ENCODE measurements at places on chromosomes 2 and 18. TPM values are rescaled to one million over a fixed set of nuclear protein-coding genes. Genes with fewer than 3 reads are reported as not detected.
A peak's percentile ranks its signal among the peaks of the same experiment; 100 is the strongest.

DNA sequence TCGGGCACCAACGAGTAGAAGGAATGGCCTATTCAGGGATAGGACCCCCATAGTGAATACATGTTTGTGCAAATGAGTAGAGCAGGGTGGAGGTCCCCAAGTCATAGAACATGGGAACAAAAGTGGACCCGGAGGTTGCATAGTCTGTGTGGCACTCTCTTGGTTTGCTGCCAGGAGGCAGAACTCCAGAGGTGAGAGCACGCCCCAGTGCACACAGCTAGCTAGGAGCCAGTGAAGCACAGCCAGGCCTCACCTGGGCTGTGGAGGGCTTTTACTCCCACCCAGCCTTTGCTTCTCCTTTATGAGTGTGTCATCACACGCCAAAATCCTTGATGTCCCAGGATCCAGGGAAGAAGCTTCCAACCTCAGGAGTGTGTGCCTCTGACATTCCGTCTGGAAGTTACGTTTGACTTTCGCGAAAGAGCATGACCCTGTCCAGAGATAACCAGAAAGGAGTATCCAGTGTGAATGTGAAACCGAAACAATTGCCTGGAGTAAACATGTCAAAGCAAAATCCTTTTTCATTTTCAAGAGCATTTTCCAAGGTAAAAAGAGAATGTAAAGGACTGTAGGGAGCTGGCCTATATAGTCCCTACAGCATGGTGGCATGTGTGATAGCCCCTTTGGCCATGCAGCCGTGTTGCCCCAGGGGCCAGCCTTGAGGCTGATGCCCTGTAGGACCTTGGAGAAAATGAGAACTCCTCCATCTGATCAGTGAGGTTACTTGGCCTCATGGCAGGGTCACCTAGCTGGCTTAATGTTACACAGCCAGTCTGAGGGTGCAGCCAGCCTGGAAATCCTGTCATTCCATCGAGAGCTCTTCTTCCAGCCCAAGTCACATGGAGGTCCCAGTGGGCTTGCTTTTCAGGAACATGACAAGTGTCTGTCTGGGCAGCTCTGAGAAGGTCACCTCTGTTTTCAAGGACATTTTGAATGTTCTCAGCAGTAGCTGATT, 8.8 kb downstream of the TRIB2 start:
- no peak overlapping the region for H3K4me3 ChIP-seq
- peaks cover 96% of the 10 kb centered on the region for H3K4me1 ChIP-seq
- H3K36me3 ChIP-seq: peaks cover 55% of the 10 kb centered on the region
- DNase-seq: no peak
- no peaks in the 10 kb centered on the region for H3K27me3 ChIP-seq

DNA sequence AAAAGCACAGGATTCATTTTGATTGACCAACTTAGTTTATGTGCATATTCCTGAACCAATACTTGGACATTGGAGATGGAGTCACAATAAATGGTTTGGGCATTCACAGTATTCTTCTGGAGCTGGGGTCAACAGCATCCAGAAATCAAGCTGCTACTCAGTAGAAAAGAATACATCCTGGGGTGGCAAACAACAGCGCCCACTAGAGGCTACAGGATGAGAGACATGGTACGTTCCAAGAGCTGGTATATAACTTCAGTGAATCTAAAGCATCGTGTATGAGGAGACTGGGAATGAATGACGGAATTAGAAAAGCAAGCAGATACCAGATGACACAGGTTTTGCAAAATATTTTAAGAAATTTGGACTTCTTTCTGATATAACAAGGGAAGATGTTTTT, 142.9 kb upstream of the FIGN start:
- no peaks in the 10 kb centered on the region for H3K36me3 ChIP-seq
- DNase-seq: no peak

INSIG2 gene
- total RNA-seq: 16.9 TPM

SERPINB10 gene
- total RNA-seq: not detected

GRCh38 chr2:174675615-174676014, 78.0 kb upstream of the WIPF1 start:
- H3K27ac ChIP-seq: no peak overlapping the region
- H3K36me3 ChIP-seq: peaks cover 5% of the 10 kb centered on the region
- no peak overlapping the region for H3K4me3 ChIP-seq
- DNase-seq: no peak
- H3K27me3 ChIP-seq: no peaks in the 10 kb centered on the region

DNA sequence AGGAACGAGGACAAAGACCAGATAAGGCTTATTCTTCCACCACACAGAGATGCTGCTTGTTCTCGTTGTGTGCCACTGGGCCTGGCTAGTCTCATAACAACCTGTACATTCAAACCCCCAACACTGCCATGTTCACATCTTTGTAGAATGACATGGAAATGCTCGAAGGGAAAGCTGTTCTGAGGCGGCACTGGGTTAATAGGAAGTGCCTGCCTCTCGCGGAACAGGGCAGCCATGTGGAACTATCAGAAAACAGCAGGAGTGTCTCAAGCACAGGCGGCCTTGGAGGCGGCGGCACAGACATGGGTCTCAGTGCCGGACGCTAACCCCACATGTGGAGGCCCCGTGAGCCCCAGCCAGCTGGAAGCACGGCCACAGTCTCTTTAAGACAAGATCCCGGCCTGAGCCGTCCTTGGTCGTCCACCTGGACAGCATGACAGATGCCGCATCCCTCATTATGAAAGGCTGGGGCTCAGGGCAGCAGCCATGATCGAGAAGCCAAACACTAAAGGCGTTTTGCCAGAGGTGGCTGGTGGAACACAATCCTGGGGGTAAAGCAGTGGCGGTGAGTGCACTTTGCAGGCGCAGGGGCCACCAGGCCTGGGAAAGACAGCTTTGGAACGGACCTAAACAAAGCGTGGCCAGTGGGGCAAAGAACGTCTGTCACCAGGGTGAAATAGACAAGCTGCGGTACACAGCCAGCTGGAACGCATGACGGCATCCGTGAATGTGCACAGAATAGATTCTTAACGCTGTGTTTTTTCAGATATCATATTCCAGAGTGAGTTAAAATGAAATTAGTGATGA, 161.0 kb downstream of the HDAC4 start:
- no peaks in the 10 kb centered on the region for H3K36me3 ChIP-seq
- no peaks in the 10 kb centered on the region for H3K27me3 ChIP-seq
- H3K4me3 ChIP-seq: no peak overlapping the region

DOCK10 gene
- total RNA-seq: 159 TPM

GRCh38 chr2:127157651-127158485, 50.9 kb upstream of the BIN1 start:
- peaks cover 37% of the 10 kb centered on the region for H3K4me1 ChIP-seq
- no peak overlapping the region for H3K4me3 ChIP-seq
- H3K27me3 ChIP-seq: no peaks in the 10 kb centered on the region
- H3K27ac ChIP-seq: no peak overlapping the region

- H3K4me3 ChIP-seq: no peak overlapping the region
- no peaks in the 10 kb centered on the region for H3K4me1 ChIP-seq
- H3K36me3 ChIP-seq: no peaks in the 10 kb centered on the region
These were observed 339.0 kb upstream of the ETAA1 start for GRCh38 chr2:67057901-67058703.

REG3A gene
- total RNA-seq: not detected

DNA sequence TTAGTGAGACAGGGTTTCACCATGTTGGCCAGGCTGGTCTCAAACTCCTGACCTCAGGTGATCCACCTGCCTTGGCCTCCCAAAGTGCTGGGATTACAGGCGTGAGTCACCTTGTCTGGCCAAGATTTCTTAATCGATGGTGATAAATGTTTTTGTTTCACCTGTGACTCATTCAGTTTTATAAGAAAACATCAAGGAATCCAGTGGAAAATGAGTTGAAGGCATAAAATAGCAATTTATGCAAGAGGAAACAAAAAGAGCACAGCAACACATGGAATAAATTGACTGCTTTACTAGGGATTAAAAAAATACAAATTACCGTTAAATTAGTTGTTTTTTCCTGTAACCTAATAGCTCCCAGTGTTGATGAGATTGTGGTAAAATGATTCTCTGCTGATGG, 80.2 kb downstream of the CDK15 start:
- no peaks in the 10 kb centered on the region for H3K36me3 ChIP-seq
- H3K27me3 ChIP-seq: peaks cover 56% of the 10 kb centered on the region
- no peak overlapping the region for H3K27ac ChIP-seq

DNA sequence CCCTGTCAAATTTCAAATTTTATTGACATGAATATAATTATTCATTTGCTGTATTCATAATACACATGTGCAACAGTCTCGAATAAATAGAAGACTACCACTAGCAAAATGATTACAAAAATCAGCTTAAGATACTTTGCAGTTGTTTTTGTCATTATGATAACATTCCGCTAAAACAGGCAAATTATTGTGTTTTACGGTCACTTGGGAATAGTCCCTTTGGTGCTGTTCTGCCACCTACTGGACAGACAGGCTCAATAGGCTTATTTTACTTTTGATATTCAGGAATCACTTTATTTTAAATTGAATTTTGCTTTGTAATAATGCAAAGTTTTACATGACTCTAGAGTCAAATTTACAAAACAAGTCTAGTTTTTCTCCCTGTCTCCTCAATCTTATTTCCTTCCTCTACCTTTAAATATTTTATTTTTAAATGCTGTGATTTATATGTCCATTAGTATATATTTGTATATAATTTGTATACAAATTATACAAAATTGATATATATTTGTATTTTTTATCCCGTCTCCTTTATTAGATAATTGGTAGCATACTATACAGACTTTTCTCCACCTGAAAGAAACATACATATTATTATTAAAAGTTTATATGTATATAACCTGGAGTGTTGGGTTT, 456.3 kb downstream of the DLGAP1 start:
- no peak overlapping the region for H3K27ac ChIP-seq
- H3K4me3 ChIP-seq: no peak overlapping the region
- H3K36me3 ChIP-seq: no peaks in the 10 kb centered on the region
- DNase-seq: no peak
- no peaks in the 10 kb centered on the region for H3K4me1 ChIP-seq

ADAM23 gene
- total RNA-seq: 0.86 TPM

LIMS4 gene
- not detected for total RNA-seq

GRCh38 chr2:172172513-172173173, 69.9 kb upstream of the DLX2 start:
- no peaks in the 10 kb centered on the region for H3K36me3 ChIP-seq
- no peak overlapping the region for H3K27ac ChIP-seq
- peaks cover 4% of the 10 kb centered on the region for H3K4me1 ChIP-seq
- H3K4me3 ChIP-seq: peak overlapping the region; percentile 28
- no peak for DNase-seq
- H3K27me3 ChIP-seq: peaks cover 23% of the 10 kb centered on the region

DNA sequence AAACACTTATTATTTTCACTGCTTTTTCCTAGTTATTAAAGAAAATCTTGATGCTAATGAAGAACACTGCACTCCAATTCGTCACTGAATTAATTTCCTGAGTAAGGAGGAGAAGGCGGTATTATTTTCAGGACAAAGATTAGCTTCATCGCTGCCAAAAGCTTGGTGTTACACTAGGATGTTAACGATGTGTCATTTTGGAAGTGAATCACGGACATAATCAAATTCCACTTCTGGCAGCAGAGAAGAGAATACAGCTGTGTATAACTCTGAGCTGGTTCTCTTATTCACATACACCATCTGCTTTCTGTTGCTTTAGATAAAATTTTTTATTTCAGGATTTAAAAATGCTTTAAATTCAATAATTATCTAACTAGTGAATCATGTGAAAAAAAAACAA, 74.1 kb downstream of the SCG2 start:
- no peaks in the 10 kb centered on the region for H3K27me3 ChIP-seq
- H3K4me1 ChIP-seq: no peaks in the 10 kb centered on the region
- DNase-seq: no peak
- H3K4me3 ChIP-seq: no peak overlapping the region

DNA sequence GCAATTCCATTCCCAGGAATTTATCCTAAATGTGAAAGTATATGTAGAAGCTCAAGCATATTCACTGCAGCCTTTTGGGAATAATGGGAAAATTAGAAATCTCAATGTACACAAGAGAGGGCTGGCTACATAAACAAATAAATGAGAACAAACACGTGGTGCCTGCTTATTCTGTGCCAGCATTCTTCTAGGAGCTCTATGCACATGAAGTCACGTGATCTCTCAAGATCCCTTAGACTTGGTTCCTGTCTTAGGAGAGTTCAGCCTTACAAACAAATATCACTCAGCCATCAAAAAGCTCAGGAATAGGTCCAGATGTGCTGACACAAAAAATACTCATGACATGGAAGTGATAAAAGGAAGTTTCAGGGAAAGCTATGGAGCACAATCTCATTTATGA, 92.9 kb upstream of the SP3 start:
- peaks cover 5% of the 10 kb centered on the region for H3K27me3 ChIP-seq
- H3K4me3 ChIP-seq: no peak overlapping the region
- no peak for DNase-seq

- H3K27me3 ChIP-seq: no peaks in the 10 kb centered on the region
- H3K36me3 ChIP-seq: no peaks in the 10 kb centered on the region
- H3K27ac ChIP-seq: no peak overlapping the region
- H3K4me3 ChIP-seq: no peak overlapping the region
These were observed 52.3 kb downstream of the TDRD15 start for GRCh38 chr2:21175895-21176646.

GKN1 gene
- not detected for total RNA-seq

DNA sequence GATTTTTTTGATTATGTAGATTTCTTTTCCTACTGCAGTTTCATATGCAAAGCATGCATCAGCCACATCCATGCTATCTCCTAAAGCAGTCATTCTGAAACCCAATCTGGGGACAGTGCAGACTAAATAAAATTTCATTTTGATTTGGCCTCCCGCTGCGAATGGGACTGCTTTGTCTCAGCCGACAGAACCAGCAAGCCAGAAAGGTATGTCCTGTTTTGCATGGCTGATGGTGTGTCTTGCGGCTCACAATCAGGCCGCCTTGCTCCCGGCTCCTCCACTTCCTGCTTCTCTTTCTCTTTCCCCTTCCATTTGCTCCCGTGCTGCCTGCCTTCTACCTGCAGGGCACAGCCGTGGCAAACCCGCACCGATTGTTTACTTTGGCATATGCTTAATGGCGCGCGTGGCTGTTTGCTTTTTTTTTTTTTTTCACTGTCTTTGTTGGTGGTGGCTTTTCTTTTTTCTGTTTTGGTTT, 419.6 kb upstream of the POU3F3 start:
- DNase-seq: no peak
- H3K4me1 ChIP-seq: peaks cover 21% of the 10 kb centered on the region
- no peaks in the 10 kb centered on the region for H3K36me3 ChIP-seq
- H3K4me3 ChIP-seq: peak overlapping the region; percentile 77
- H3K27me3 ChIP-seq: peaks cover 14% of the 10 kb centered on the region

TRABD2A gene
- total RNA-seq: 4.5 TPM

- H3K36me3 ChIP-seq: no peaks in the 10 kb centered on the region
- H3K4me3 ChIP-seq: no peak overlapping the region
- peaks cover 12% of the 10 kb centered on the region for H3K4me1 ChIP-seq
- no peak overlapping the region for H3K27ac ChIP-seq
These were observed 42.0 kb downstream of the ZFP36L2 start for GRCh38 chr2:43184339-43184895.

DNA sequence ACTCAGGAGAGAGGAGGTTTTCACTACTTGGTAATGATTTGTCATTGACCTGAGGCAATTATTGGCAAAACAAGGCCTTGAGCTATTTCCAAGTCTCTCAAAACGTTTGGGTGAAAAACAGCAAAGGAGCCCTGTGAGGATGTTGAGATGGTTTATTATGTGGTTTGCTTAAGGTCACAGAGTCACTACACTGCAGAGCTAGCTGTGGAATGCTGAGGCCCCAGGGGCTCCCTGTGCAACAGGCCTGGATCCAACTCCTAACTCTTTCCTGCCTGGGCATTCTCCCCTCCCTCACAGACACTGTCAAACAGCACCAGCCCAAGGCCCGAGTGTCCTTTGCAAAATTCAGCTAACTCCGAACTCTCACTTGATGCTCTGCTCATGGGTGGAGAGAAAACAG, 754.6 kb upstream of the SOX11 start:
- H3K36me3 ChIP-seq: no peaks in the 10 kb centered on the region
- no peaks in the 10 kb centered on the region for H3K27me3 ChIP-seq
- no peak overlapping the region for H3K27ac ChIP-seq
- H3K4me1 ChIP-seq: no peaks in the 10 kb centered on the region

GRCh38 chr18:78352910-78353309, 626.7 kb upstream of the SALL3 start:
- peaks cover 2% of the 10 kb centered on the region for H3K27me3 ChIP-seq
- H3K27ac ChIP-seq: no peak overlapping the region
- DNase-seq: no peak

TGFA gene
- 0.31 TPM for total RNA-seq

All from activated B cell treated with CpG ODN at 0.5 μM for 24 hours (primary cell).